ENCODE measurements at places on chromosomes 2 and 18.

- no peak for DNase-seq
These were observed 1244.7 kb upstream of the ZEB2 start for GRCh38 chr2:145764631-145765030.

GRCh38 chr2:32277363-32277673, 386 bp upstream of the YIPF4 start:
- no peak for DNase-seq

DNA sequence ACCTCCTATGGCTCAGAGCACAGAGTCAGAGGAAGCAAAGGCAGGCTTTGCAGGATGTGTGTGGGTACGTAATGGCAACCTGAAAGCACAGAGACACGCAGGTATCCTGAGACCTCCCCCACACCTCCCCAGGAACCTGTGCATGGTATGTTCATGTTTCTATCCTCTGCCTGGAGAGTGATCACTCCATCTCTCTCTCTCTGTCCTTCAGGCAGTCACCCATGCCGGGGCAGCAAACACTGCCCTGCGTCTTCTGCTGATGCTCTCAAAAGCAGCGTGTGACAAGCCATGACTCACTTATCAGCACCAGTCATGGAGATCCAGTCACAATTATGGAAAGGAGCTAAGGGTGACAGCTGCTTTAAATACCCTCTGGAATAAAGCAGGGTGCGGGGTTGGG, 52.7 kb downstream of the PDCL3 start:
- peak; percentile 35 for DNase-seq

GRCh38 chr18:34965108-34965507, 76.1 kb upstream of the MAPRE2 start:
- DNase-seq = no peak

GRCh38 chr2:133791191-133791590, 222.9 kb upstream of the NCKAP5 start:
- DNase-seq = no peak

DNA sequence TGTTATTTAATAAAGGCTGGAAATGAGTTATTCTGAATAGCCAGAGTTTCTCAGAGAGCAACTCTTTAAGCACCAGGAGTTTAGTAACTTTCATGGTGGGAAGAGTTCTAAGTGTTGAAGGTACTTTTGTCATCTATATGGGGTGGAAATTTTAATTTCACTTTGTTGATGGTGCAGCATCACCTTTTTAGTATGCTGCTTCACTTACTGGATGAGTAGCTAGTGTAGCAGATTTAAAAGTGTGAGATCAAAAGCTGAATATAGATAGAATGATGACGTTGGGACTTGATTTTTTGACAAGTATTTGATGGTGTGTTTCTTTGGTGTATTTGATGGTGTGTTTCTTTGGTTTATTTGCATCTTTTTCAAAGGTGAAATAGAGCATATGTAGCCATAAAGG, 47.3 kb downstream of the MAP4K4 start:
- DNase-seq = no peak

DNA sequence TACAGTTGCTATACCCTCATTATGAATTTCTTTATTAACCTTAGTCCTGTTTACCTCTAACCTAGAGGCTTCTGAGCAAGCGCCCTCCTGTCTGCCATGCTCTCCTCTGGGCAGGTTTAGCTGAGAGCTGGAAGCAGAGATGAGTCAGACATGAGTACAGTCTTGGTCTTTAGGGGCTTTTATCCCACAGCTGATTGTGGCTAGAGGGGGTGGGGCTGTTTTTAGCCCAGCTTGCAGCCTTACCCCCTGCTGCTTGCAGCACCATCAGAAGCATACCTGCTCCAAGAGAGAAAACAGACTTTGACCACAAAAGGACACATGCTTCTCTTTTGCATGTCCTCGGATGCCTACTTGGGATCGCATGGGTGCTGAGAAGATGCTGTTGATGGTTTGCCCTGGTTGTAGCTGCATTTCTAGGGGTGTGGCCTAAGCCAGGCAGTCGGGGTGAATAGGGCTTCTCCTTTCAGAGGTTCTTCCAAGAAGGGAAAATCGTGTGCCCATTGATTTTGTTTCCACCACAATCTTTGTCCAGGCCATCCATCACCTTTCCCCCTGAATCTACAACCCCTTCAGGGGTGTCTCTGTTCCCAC, 115.0 kb upstream of the LGALSL start:
- DNase-seq = peak; percentile 35

- DNase-seq = no peak
These were observed 23.8 kb upstream of the SMAD4 start for GRCh38 chr18:51006061-51006818.

GRCh38 chr2:162282765-162283425, 35.6 kb downstream of the IFIH1 start:
- DNase-seq = no peak

GRCh38 chr2:165624470-165624800, 154.9 kb downstream of the CSRNP3 start:
- DNase-seq = no peak

DNA sequence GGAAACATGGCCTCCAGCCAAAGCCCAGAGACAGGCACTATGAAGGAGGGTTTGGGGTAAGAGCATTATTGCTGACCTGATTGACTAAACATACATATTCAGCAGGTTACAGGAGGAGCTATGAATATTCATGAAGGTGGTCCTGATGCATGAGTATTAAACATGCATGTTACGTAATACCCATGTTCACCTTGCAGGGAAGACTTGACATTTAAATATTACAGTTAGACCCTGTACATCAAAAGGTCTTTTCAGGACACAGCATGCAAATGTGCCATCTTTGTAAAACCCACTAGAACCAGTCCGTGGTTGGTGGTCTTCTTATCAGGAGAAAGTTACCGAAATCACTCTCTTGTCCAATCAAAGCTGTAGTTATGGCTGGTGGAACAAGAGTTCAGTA, 59.9 kb downstream of the XRCC5 start:
- DNase-seq = no peak

DNA sequence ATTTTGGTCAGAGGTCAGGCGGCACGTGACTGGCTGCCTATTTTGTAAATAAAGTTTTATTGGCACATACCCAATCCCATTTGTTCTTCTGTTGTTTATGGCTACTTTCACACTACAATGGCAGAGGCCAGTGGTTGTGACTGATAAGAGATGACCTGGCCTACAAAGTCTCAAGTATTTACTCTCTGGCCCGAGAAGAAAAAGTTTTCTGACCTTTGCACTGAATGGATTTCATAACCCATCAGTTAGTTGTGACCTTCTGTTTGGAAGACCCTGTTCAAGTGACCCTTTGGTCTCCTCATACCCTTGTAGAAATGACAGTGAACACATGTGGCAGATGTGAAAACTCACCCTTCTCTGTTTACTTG, 121.4 kb upstream of the MGAT5 start:
- no peak for DNase-seq

GRCh38 chr2:70958759-70959158, 19.7 kb upstream of the ANKRD53 start:
- no peak for DNase-seq

DNA sequence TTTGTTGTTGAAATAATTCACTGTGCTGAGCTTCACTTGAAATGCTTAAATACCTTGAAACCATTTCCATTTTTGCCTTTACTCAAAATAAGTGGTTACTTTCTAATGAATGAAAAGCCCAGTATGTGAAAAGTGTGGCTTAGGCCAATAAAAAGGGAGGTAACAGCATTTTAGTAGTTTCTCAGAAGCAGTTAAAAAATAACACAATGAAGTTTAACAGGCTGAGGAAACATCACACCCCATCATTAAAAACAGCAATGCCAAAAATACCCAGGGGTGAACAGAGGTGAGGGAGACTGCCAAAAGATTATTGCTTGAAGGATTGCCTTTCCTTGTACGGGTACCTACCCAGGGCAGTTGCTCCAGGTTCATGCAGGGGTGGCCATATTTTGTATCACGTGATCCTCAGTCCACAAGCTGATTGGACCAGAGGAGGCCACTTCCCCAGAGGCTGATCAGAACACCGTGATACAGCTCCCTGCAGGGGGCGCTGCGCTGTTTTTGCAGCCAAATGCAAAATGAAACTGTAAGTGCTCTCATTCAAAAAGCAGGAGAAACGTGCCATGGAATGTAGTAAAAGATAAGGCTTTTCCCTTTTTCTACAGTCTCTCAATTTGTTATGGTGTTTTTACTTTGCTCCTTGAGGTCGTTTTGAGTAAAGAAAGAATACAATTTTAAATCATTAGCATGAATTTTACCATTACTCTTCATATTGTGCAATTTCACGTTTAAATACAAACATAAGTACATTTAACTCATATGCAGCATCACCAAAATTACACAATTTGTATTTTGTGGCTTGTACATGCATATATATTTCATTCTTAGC, 70.2 kb upstream of the SH3BP4 start:
- DNase-seq = peak; percentile 88

DNA sequence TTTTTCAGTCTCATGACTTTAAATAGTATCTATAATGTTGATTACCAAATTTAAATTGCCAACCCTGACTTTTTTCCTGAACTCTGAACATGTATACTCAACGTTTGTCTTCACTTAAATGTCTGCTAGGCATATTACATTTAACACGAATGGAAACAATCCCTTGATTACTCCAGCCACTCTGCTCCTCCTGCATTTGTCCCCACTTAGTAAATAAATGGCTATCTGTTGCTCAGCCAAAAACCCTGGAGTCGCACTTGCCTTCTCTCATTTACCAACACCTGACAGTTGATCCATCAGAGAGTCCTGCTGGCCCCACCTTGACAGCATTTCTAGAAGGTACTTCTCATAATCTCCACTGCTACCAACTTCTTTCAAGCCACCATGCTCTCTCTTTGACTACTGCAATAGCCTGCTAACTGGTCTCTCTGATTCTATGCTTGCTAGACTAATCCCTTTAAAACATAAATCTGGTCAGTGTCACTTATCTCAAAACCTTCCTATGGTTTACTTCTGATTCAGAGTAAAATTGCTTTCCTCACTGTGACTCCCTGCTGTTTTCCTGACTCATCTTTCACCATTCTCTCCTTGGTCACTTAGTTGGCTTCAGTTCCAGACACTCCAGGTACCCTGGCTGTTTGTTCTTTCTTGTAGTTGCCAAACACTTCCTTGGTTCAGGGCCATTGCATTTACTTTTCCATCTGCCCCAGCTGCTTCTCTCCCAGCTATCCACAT, 31.9 kb downstream of the SPAG16 start:
- DNase-seq = no peak

GRCh38 chr2:162520959-162521358, 177.0 kb downstream of the GCA start:
- no peak for DNase-seq

- no peak for DNase-seq
These were observed 550 bp downstream of the MYL12B start for GRCh38 chr18:3262234-3263131.
